ENCODE measurements at places on chromosomes 4 and X.

DNA sequence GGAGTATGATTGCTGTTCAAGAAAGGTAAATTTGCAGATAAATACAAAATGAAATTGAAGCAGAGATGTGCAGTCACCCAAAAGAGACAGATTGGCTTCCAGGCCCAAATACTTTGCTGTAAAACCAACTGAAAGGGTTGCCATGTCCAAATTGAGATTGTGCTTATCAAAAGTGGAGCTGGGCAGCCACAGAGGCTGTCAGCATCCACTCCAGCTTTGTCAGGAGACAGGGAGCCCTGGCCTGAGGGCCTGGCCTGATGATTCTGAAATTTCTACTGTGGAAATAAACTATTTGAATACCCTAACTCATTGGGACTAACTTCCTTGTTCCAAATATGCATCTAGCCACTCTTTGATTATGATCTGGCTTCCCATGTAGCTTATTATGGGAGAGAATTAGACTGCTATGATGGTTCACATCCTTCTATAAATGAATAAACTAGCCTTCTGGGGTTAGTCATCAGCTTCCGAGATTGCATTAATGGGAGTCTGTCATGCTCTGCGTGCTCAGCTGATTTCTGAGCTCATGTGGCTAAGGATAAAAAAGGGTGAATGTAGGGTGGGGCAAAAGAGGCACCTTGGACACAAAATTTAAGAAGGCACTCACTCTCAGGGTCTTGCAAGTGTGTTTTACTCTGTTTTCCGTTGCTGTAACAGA is 48.2 kb downstream of the SLC34A2 start:
- no peak for DNase-seq

DNA sequence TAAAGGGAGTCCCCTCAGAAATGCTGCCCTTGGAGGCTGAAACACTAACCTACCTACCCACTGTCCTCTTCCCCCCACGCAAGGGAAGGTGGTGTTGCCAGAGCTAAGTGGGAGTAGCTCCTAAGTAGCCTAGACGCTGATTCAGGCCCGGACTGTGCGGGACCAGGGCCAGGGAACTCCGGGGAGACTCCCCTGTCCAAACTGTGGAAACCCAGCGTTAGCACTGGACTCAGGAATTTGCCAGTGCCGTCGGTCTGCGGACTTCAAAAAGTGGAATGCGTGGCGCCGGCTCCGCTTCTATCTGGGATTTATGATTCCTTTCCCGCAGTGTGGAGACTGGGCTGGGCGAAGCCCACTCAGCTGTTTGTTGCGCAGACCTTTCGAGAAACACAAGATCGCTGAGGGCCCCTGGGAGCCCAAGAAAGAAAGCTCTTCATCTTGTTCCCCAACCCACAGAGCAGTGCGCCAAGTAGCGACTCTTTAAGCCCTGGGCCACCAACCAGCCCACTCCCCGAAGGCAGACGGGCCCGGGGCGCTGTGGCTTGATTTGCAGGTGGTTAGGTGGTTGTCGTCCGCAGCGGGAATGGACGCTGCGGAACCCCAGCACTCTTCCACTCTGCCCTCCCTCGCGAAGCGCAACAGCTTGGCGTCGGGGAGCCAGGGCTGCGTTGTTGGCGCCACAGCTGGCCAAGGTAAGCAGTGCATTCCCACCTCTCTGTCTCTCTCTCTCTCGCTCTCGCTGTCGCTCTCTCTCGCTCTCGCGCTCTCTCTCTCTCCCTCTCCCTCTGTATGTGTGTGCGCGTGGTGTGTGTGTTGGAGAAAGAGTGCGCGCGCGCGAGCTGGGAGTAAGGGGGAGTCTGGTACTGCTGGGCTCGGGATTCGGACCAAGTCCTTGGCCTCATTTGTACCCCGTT is 2.0 kb downstream of the TMEM255A start:
- peak; percentile 60 for DNase-seq

GRCh38 chrX:6694977-6695376 is 160.1 kb upstream of the VCX3A start:
- DNase-seq, result no peak

DNA sequence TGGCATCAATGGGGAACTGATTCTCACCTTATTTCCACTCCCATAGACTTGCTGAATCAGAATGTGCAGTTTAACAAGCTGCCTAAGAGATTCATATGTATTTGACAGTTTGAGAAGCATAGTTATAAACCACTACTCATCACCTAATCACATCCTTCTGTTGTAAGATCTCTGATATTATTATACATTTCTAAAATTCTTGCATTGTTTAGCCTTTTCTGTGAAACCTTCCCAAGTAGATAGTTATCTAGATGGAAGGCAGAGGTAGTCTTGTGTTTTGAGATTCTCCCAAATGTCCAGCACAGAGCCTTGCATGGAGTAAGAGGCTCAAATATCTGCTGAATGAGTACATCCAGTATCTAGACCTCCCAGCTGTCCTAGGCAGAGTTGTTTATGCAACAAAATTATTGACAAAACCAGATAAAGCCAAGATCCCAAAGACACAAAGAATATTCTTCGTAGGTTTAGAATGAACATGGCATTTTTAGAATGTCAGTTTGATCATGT is 227.3 kb downstream of the KDR start:
- DNase-seq, result no peak

GRCh38 chr4:152684007-152684406 is 4.2 kb upstream of the TMEM154 start:
- no peak for DNase-seq

GRCh38 chr4:102430461-102430910 is 70.7 kb upstream of the NFKB1 start:
- no peak for DNase-seq

DNA sequence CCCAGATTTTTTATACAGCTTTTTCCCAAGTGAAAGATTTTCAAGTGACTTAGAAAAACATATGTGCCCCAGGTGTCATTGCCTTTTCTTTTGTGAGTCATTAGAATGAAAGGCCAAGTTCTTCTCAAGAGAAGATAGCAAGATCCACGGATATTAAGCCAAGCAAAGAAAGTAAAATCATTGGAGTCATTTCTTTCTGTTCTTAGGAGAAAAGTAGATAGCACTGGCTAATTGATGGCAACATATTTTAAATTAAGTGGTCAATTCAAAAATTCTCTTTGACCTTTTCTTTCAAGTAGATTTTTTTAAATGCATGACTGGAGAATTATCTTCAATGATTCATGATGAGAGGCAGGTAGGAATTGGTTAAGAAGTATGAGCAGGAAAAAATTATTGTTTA is 94.4 kb downstream of the HHIP start:
- DNase-seq, result no peak

GRCh38 chrX:27241981-27242380 is 221.2 kb downstream of the PPP4R3C start:
- DNase-seq, result no peak

DNA sequence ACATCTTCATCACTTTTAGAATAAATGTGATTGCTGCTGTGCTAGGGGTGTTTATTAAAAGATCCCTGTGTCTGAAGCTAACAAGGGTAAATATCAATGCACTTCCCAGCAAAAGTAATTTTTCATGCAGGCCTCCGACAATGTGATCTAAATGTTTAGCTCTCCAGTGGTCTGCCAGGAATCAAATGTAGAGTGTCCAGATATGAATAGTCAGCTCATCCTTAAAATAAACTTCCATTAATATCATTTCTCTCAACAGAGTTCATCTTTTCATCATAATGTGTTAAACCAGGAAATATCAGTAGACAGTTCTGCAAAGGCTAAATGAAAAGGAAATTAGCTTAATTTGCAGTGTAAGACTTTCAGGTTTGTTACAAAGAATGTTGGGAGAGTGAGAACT is 102.2 kb upstream of the EGFL6 start:
- DNase-seq, result no peak

- no peak for DNase-seq
These were observed 42.0 kb downstream of the TEC start for GRCh38 chr4:48227662-48228061.

DNA sequence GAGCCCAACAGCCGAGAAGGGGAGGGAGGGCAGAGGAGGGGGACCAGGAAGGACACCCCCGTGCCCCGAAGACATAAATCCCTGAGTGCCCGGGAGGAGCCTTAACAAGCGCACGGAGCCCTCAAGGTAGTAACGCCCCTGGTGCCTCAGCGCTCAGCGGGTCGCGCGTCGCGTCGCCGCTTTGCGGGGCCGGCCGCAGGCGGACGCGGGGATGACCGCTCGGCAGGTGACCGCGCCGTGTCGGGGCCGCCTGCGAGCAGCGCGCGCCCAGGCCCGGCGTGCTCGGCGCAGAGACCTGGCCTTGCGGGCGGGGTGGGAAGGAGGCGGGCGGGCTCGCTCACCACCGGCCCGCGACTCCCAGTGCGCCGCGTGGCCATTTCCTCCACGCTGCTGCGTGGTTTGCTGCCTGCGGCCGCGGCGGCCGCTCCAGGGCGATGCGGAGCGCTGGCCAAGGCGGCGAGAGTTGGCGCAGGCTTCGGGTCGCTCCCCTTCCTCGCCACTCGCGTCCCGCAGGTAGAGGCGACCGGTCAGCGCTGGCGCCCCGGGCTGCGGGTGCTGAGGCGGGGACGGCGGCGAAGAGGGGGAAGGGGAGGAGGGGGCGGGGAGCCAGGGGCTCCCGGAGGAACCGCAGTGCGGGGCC is 632 bp downstream of the CCSER1 start:
- no peak for DNase-seq

- no peak for DNase-seq
These were observed 143.8 kb downstream of the FRAS1 start for GRCh38 chr4:78200949-78201348.

- no peak for DNase-seq
These were observed 66.3 kb downstream of the RBM47 start for GRCh38 chr4:40563401-40563800.

DNA sequence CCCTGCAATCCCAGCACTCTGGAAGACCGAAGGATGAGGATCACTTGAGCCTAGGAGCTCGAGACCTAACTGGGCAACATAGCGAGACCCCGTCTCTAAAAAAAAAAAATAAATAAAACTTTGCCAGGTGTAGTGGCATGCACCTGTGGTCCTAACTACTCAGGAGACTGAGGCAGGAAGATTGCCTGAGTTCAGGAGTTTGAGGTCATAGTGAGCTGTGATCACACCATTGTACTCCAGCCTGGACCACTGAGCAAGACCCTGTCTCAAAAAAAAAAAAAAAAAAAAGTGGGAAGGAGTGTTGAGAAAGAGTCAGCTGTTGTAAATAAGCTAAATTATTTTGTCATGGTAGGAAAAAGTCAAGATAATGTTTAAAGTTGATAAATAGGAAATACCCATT is 27.5 kb upstream of the IQSEC2 start:
- DNase-seq, result no peak

- DNase-seq, result no peak
These were observed 259.6 kb downstream of the UNC5C start for GRCh38 chr4:95289028-95289634.

- peak; percentile 50 for DNase-seq
These were observed 36.8 kb downstream of the RTL5 start for GRCh38 chrX:72094894-72095293.

- DNase-seq, result no peak
These were observed 66.3 kb downstream of the SRPX start for GRCh38 chrX:38154340-38154739.

GRCh38 chrX:126165721-126166461 is at the start of gene DCAF12L2:
DCAF12L2 (minus strand) TSS chrX:126166289; CDS start chrX:126165924, 365 bp downstream.
- DNase-seq, result no peak

- DNase-seq, result no peak
These were observed 21.4 kb downstream of the GRSF1 start for GRCh38 chr4:70818173-70818855.

DNA sequence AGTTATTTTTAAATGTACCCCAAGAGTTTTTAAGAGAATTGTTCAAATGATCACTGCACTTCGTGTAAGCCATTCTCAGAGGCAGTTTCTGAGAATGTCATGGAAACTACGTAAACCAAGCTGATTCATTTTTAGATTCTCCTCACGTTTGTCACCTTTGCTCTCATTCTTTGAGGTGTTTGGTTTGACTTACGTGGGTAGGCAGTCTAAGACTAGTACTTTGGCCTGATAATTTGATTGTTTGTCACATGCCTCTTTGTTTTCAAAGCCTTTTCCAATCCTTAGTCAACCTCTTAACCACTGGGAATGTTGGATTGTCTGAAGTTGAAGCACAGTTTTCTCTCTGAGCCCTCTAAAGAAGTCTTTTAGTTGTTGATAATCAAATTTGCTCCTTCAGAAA is 10.5 kb downstream of the SEPTIN11 start:
- DNase-seq, result no peak

GRCh38 chrX:138775517-138775916 is 64.0 kb upstream of the FGF13 start:
- DNase-seq, result no peak

GRCh38 chr4:68490826-68491457 is 43.7 kb downstream of the TMPRSS11E start:
- no peak for DNase-seq

DNA sequence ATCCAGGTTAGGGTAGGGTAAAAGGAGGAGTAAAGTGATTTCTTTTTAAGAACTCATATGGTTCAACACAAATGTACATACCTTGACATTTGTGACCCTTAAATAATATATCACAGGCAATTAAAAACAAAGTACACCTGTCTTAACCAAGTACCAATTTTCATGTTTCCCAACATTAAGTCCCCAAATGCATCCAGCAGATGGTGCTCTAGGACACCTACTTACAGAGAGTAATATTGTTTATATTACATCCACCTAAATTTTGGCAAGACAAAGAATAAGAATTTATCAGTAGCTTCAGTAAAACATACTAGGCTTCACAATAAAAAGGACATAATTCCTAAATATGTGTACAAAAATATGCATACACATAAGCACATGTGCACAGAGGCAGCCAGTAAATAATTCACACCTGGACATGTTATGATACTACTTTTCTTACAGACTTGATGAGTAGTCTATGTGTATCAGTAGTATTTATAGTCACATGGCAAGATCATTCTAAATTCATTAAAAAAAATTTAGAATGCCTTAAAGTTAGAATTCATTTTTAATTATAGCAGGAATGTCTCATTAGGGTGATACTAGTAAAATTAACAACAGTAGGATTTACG is 219.7 kb downstream of the DCLK2 start:
- DNase-seq, result peak; percentile 2

GRCh38 chrX:53580742-53581504 is 105.6 kb downstream of the HUWE1 start:
- no peak for DNase-seq

DNA sequence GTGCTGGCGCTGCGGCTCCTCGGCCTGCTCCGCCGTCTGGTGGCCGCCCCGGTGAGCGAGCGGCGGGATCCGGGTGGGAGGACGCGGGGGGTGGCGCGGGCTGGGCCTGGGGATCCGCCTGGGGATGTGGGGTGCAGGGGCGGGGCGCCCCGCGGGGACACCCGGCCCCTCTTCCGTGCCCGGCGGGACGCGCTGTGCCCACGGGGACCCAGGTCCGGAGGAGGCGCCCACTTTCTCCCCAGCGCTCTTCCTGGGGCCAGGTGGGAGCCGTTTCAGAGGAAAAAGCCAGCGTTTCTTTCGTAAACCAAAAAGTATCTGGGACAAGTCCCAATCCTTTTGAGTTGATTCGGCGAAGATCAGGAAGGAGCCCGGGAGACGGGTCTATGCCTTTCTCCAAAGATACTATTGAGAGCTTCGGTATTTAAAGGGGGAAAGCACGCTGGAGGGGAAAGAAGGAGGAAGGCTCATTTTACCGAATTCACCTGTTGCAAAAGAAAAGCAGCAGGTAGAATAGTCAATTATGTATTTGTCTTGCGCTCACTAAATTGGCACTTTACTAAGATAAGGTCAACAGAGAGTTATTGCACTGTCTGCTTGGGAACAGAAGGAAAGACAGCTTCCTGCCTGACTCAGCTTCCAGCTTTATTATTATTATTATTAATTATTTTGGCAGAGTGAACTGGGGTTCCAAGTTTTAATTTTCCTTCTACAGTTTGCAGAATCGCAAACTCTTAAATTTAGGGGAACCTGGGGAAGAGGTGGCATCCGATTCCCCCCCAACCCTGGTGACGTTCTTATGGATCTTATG is 81.5 kb upstream of the CD99 start:
- DNase-seq, result no peak

All from stimulated activated naive CD4-positive, alpha-beta T cell treated with Interleukin-2 at 50 U/mL for 16 hours (primary cell).